ENCODE measurements at places on chromosomes 7 and 10.

DNA sequence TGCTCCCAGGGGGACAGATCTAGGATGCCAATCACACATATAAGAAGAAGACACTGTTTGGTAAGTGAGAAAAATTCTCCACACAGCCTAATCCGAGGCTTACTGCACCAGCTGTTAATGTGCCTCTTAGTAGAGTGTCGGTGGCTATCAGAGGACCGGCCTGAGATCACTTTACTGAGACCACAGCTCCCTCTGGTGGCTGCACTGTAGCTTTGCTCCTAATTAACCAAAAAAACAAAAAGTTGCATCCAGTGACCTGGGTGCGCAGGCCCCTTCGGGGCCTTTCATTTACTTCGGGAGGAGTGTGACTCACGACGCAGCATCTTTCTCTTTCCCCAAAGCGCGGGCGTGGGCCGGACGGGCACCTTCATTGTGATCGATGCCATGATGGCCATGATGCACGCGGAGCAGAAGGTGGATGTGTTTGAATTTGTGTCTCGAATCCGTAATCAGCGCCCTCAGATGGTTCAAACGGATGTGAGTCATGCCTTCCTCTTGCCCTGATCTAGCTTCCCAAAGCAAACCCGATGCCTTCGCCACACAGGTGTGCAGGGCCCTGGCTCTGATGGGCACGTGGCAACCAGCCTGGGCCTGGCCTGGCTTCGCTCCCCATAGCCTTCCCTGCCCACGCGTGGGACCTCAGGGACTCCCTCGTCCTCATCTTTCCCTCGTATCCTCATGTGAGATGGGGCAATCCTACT is 56.7 kb downstream of the MKI67 start:
- DNase-seq = peak; percentile 60

DNA sequence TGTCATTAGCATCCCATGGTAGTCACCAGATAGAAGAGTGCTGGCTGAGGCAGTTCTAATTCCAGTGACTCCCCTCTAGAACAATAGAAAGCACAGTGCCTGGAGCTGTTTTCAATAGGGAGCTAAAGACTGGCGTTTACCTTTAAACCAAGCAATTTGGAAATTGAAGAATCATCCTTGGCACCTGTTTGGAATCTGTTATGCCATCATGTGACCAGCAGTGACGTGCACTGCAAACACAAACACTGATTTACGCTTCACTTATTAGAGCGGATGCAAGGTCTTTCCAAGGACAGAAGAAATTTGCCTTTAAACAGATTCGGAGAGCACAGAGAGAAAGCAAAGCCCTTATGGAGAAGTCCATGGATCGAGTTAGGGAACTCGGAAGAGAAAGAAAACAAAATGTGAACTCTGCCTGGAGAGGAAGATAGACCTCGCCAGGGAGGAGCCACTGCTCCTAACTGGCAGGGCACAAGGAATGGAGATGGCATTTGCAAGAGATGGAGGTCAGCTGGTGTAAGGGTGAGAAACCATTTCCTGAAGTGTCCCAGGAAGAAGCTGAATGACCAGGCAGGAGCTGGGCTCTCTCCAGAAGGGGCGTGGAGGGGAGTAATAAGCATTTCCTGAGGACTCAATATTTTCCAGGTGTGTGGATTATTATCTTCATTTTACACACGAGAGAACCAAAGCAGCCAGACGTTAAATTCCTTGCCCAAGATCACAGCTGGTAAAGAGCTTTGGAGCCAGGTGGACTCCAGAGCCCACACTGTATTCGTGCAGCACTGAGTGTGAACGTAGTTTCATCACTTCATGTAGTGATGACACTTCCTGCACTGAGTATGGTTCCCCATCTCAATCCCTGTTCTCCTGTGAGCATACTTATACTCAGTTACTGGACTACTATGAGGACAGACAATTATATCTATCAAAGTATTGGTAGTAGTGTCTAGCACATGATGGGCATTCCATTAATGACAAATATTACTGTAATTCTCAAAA is 97.7 kb downstream of the CUBN start:
- no peak for DNase-seq

GRCh38 chr7:28392289-28392688 is 20.0 kb upstream of the CREB5 start:
- no peak for DNase-seq

DNA sequence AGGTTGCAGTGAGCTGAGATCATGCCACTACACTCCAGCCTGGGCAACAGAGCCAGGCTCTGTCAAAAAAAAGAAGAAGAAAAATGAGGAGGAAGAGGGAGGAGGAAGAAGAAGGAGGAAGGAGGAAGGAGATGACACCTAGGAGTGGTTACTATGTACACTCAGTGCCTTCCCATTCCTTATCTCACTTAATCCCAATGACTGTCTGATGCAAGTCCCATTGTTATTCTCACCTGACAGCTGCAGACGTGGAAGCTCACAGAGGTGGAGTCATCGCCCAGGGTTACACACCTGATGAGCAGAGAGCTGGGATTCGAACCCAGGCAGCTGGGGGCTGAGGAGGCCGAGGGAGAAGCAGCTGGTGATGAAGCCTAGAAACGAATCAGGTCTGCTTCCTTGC is 258.8 kb downstream of the SNX10 start:
- no peak for DNase-seq

GRCh38 chr7:37289367-37289766 is 159.3 kb downstream of the ELMO1 start:
- DNase-seq = no peak

GRCh38 chr7:90763108-90763507 is 167.0 kb downstream of the CDK14 start:
- no peak for DNase-seq

- DNase-seq = no peak
Observed at GRCh38 chr7:128376077-128376476, 14.6 kb upstream of the PRRT4 start.

DNA sequence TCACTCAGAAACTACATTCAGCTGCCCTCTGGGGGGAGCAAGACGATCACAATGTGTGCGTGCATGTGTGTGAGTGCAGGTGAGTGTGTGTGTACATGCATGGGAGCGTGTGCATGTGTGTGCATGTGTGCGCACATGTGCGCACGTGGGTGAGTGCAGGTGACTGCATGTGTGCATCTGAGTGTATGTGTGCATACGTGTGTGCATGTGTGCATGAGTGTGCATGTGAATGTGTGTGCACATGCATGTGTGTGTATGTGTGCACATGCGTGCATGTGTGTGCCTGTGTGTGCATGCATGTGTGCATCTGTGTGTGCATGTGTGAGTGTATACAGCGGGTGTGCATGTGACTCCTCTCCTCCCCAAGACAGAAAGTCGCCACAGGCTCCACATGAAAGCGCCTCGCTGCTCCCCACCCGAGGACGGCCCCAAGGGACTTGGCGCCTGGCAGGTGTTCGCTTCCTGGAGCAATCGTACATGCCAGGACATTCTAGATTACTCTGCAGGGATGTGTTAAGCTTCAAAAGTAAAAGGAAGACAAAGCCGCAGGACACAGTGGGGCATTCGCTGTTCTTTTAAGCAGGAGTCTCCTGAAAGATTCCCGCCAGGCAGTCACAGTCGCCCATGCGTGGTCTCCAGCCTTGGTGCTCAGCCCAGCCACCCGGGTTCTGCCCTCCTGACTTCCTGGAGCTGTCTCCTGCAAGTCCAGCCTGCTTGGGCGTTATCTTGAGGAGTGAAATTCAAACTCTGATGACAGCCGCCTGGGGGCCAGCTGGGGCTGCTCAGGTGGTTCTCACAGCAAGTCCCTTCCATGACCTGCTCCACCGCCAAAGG is 42.0 kb upstream of the ADGRA1 start:
- DNase-seq = no peak

- DNase-seq = no peak
Observed at GRCh38 chr7:150375662-150376521, 3.2 kb upstream of the ZNF775 start.

DNA sequence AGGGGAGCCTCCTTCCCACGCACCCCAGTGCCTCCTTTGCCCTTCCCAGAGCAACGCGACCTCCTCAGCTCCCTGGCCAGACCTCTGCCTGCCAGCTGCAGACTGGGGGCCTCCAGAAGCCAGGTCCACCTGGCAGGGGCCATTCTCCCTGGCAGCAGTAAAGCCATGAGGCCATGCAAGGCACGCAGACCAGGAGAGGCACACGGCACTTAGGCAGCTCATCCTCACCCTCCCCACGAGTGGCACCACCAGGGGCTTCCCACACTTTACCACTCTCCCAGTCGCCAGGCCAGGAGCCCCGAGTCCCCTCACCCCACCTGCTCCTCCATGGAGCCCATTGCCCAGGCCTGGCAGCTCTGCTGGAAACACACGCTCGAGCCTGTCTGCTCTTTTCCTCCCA is 85.4 kb downstream of the PROSER2 start:
- no peak for DNase-seq

- no peak for DNase-seq
Observed at GRCh38 chr10:97850446-97850845, 803 bp downstream of the GOLGA7B start.

- DNase-seq = no peak
Observed at GRCh38 chr10:117936566-117936965, 110.2 kb downstream of the RAB11FIP2 start.

DNA sequence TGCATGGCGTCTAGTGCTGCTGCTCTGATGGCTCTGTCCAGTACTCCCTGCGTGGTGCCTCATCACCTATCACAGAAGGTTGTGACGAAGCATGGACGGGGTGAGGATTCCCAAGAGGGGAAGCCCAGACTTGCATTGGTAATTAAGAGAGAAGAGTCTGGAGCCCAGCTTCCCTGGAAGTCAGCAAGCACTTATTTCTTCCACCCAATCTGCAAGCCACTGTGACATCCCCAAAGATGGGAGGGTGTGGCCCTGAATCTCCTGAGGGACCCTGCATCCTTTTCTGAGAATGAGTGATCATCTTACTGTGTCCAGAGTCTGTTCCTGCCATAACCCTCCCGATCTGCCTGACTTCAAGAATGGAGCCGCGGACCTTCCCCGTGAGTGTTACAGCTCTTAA is 166.7 kb downstream of the PTPN20 start:
- no peak for DNase-seq

DNA sequence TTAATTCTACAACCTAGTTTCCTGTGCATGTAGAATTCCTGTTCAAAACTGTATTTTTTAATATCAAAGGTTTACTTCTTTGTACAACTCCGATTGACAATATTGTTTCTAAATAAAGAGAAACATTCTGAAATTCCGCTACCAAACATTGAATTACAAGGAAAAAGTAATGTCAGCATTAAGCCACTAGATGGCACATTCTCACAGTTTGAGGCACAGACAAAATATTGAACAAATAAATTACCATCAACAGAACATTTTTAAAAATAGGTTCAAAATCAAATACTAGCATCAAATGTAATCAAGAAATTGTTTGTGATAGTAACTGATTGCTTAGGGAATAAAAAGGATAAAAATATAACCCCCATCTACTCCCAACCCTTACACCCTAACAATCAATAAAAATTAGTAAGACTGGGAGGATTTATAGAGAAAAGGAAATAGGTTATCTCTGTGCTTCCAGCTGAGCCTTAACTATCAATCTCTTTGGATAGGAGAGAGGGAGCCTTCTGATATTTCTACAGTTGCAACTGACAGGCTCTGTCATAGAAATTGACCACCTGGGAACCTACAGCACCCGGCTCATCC is 86.6 kb upstream of the C7orf33 start:
- DNase-seq = no peak

DNA sequence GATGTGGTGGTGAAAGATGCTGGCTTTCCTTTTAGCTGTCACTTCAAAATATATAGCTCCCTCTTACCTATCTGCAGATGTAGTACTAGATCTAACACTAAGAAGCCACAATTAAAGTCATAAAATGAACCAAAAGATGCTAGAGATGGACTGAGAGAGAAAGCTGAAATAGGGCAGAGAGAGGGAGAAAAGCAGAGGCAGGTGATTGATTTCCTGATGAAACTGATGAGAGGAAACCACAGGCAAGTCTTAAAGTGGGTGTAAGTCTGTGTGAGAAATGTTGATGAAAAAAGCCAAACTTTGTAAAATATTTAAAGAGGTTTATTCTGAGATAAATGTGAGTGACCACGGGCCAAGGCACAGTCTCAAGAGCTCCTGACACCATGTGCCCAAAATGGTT is 194.3 kb upstream of the MBL2 start:
- no peak for DNase-seq

GRCh38 chr7:87188930-87189329 is 30.6 kb downstream of the TMEM243 start:
- DNase-seq = no peak

- no peak for DNase-seq
Observed at GRCh38 chr7:117043108-117043825, 90.0 kb downstream of the ST7 start.

GRCh38 chr10:61760943-61761824 is 98.5 kb downstream of the CABCOCO1 start:
- no peak for DNase-seq

DNA sequence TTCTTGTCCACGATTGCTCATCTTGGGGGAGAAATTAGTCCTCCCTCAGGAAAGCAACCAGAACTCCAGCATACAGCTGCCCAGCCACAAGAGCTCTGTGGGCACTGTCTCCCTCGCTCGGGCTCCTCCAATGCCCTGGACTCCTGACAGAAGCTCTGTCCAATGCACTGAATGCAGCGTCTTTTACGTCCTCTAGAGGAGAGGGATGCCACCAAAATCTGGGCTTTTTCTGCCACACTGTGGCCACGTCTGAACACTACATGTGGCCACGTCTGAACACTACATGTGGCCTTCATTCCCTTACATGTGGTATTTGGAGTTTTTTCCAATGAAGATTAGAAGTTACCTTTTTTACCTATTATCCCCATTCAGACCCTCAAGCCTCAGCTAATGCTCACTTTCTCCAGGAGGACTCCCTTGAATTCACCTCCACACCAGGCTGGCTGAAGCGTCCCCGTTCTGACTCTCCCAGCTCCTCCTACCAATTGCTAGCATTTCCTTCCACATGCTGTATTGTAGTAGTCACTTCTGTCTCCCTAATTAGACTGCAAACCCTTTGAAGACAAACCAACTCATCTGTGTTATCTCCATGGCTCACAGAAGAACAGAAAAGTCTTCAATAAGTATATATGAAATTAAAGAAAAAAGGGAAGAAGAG is 134.3 kb upstream of the PDE1C start:
- DNase-seq = peak; percentile 80

DNA sequence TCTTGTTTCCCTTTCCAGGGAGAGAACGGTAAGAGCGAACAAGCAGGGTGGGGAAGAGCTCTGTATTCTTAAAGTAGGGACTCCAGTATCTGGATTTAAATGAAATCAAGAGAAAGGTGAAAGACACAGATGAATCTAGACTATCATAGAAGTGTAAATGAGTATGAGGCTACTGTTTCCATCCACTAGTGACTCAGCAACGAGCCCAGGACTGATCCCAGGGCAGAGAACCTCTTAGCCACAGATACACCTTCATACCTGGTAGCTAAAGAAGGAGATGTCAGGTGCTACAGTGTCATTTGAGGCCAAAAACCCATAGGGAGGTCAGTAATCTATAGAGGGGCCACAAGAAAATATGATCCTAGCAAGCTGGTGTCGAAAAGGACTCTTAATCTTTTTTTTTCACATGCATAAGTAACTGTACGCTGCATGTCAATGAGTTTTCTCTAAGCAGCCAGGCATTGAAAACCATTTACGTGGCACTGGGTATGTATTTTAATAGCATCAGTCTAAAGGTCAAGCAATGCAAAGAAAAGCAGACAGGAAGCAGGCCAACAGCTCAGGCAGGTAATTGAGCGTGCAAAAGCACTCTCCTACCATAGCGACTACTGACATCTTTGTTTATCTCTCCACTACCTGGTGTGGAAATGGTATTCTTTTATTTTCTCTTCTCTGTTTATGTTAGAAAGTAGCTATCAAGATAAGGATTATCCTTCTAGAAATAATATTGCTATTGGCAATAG is 91.5 kb upstream of the EGR2 start:
- DNase-seq = no peak

All from hypothalamus (tissue), 51 donors.